ENCODE measurements at places on chromosomes 4 and X.

DNA sequence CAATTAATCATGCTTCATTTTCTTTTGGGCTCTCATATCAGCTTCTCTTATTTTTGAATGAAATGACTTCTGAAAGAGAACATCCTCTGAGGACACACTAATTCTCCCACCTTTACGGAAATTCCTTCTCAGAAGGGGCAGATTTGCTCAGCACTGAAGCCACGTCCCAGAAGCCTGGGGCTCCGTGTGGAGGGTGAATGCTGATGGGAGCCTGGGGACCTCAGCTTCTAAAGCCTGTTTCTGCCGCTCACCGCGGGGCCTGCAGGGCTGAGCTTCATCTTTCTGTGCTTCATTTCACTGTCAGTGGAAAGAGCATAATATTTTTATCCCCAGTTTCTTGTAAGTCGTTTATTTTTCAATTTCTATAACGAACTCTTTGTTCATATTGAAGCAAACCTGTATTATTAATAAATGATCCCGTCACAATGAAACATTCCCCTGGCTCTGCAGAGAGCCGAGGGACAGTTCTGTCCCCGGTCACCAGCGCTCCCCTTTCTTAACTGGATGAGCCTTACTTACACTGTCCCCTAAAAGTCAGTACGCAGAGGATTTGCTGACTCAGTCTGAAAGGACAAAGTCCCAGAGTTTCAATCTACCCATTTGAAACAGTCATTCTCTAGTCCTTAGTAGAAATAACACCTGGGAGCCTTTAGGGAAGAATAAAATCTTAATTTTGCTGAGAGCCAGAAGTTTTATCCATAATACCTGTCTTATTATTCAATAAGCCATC is 364.6 kb upstream of the FAT1 start:
- DNase-seq: no peak

GRCh38 chr4:106344647-106344970 is 24.0 kb downstream of the GIMD1 start:
- no peak for DNase-seq

DNA sequence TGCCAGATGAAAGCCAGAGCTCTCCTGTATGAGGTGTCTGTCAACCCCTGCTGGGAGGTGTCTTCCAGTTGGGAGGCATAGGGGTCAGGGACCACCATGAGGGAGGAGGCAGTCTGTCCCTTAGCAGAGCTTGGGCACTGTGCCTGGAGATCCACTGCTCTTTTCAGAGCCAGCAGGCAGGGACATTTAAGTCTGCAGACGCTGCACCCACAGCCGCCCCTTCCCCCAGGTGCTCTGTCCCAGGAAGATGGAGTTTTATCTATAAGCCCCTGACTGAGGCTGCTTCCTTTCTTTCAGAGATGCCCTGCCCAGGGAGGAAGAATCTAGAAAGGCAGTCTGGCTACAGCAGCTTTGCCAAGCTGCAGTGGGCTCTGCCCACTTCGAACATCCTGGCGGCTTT is 893.6 kb downstream of the ADGRL3 start:
- no peak for DNase-seq

GRCh38 chrX:154010330-154011087 is 9.2 kb downstream of the IRAK1 start:
- DNase-seq: no peak

- no peak for DNase-seq
Measured at GRCh38 chr4:60088807-60089486, 1111.2 kb upstream of the ADGRL3 start.
